T1000 (cell line): ENCODE measurements at places on chromosomes 6 and 20.

DNA sequence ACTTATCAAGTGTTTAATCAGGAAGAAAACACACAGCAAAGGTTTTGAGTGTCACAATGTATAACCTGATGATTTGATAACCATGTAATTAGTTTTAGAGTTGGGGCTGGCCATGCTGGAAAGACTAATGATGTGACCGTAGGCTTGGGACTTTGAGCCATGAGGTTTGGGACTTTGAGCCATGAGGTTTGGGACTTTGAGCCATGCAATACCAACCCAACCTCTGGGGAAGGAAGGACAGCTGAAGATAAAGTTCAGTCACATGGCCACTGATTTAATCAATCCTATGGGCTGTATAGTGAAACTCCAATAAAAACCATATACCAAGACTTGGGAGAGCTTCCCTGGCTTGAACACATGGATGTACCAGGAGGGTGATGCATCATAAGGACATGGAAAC, 32.8 kb downstream of the SLC35B3 start:
- DNase-seq = no peak

DNA sequence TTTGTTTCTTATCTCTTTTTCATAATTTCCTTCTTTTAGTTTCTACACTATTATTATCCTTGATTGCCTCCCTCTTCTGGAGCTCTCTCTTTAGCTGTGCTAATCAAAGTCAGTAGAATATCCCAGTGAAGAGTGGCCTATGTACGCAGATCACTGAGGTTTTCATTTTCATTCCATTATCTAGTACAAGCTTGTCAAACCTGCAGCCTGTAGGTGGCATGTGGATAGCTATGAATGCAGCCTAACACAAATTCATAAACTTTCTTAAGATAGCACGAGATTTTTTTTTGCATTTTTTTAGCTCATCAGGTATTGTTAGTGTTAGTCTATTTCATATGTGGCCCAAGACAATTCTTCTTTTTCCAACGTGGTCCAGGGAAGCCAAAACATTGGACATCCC, 825.7 kb upstream of the MAP3K7 start:
- DNase-seq = no peak

- no peak for DNase-seq
Observed at GRCh38 chr6:134261766-134262165, 56.1 kb downstream of the SGK1 start.

GRCh38 chr6:119720160-119720559, 370.6 kb upstream of the MAN1A1 start:
- no peak for DNase-seq
